NCI-H460 (cell line): ENCODE measurements at places on chromosomes 6 and 20. TPM values are rescaled to one million over a fixed set of nuclear protein-coding genes. Genes with fewer than 3 reads are reported as not detected.

EEF1A1 gene
- 15,595 and 16,429 TPM in 2 replicates for total RNA-seq

RSPH3 gene
- 1.9 and 3.6 TPM in 2 replicates for total RNA-seq

GID8 gene
- 20.6 and 22.6 TPM in 2 replicates for total RNA-seq

TSBP1 gene
- total RNA-seq: not detected in 2 replicates

ASIP gene
- total RNA-seq: not detected in 2 replicates

FAM209B gene
- total RNA-seq: not detected in 2 replicates

METTL24 gene
- not detected in 2 replicates for total RNA-seq

SIRPB2 gene
- total RNA-seq: not detected in 2 replicates

GCNT2 gene
- 34.4 TPM in 2 replicates for total RNA-seq

RIMS1 gene
- total RNA-seq: 0.02 TPM in 1 of 2 replicates, not detected in the other

OR2H2 gene
- not detected in 2 replicates for total RNA-seq

TCF21 gene
- not detected in 2 replicates for total RNA-seq

RREB1 gene
- 8.7 TPM in 2 replicates for total RNA-seq

SPTLC3 gene
- total RNA-seq: 15.7 and 16.1 TPM in 2 replicates

C20orf144 gene
- not detected in 2 replicates for total RNA-seq

SUMO4 gene
- 0.23 and 0.87 TPM in 2 replicates for total RNA-seq

HLA-DRB1 gene
- 0.42 and 1.4 TPM in 2 replicates for total RNA-seq

THBS2 gene
- not detected in 2 replicates for total RNA-seq

DLK2 gene
- total RNA-seq: not detected in 2 replicates

SLC12A5 gene
- total RNA-seq: not detected in 2 replicates
